Tibial nerve (tissue), 4 donors: ENCODE measurements at places on chromosomes 12 and 14. TPM values are rescaled to one million over a fixed set of nuclear protein-coding genes. Genes with fewer than 3 reads are reported as not detected.

Gene ETFBKMT
- total RNA-seq, result 1.6 TPM

Gene TRAF3
- total RNA-seq, result 9.0 TPM

Gene LGALS3
- total RNA-seq, result 338 TPM

Gene CDKL1
- 9.2 TPM for total RNA-seq

Gene KERA
- not detected for total RNA-seq

Gene SUPT16H
- total RNA-seq, result 62.4 TPM

Gene DAO
- total RNA-seq, result not detected

Gene MSI1
- 0.22 TPM for total RNA-seq

Gene NR2C1
- 93.5 TPM for total RNA-seq

Gene SMCO3
- total RNA-seq, result 4.3 TPM

Gene GRIP1
- 3.0 TPM for total RNA-seq

Gene AKAP6
- 2.1 TPM for total RNA-seq

Gene NINJ2
- 16.7 TPM for total RNA-seq

Gene HHIPL1
- total RNA-seq, result 2.9 TPM

Gene MMP17
- total RNA-seq, result 42.3 TPM

Gene MYF6
- not detected for total RNA-seq

Gene DHRS2
- not detected for total RNA-seq

Gene TMEM179
- 0.84 TPM for total RNA-seq

Gene PSMB11
- total RNA-seq, result not detected

Gene MUCL1
- not detected for total RNA-seq

Gene RSRC2
- total RNA-seq, result 66.6 TPM

Gene TCL1B
- not detected for total RNA-seq

Gene ZNF891
- total RNA-seq, result 5.7 TPM

Gene INHBC
- not detected for total RNA-seq

Gene AVPR1A
- total RNA-seq, result 6.9 TPM
